ENCODE measurements at places on chromosomes 1 and 21. TPM values are rescaled to one million over a fixed set of nuclear protein-coding genes. Genes with fewer than 3 reads are reported as not detected.

DNA sequence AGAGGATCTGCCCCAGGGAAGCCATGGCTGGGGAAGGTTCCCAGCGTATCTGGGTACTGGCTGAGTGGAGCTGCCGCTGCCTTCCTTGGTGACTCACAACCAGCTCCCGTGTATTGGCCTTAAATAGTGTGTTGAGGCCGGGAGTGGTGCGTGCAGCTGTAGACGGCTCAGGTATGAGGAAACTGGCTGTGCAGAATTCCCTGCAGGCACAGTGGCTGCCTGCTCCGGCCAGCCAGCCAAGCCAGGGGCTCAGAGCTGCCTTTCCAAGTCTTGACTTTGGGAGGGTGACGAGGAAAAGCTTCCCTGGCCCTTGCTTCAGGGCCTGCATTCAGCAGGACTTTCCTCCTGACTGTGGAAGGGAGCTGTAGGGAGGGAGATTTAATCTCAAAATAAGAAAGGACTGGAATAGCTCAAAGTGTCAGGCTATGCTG, at the start of gene VTCN1:
Gene VTCN1, minus strand, starts transcription at position 97 of the 431 bp plus-strand sequence. Its CDS starts 72 bp downstream, at position 25.
- peak; percentile 26 for DNase-seq

GRCh38 chr21:37878946-37879660, 37.2 kb downstream of the KCNJ6 start:
- DNase-seq = peak; percentile 82

GRCh38 chr1:228434689-228435088, 18.0 kb upstream of the TRIM17 start:
- no peak for DNase-seq

DNA sequence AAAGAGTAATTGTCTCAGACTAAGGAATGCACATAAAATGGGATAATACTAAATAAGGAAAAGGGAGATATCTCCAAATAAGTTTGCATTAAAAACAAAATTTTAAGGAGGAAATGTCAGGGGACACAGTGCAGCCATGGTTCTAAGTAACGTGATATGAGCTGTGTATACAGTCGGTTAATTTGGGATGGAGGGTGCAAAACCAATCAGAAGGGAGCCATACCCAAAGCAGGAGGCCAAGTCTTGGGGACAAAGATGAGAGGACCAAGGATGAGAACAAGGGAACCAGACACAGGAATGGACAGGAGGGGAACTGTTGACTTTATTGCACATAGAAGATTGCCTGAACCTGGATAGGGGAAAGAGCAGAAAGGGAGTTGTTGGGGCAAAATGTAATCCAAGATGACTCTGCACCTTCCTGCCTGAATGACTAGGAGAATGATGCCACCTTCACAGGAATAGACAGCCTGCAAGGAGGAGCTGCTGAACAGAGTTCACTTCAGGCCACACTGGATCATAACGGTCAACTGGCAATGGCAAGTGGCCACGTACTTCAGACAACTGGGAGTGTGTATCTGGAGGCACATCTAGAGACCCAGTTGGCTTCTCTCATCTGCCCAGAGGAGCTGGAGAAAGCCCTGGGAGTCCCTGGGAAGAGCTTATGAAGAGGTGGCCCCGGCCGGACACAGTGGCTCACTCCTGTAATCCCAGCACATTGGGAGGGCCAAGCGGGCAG, 22.0 kb upstream of the BOLA1 start:
- DNase-seq = no peak

DNA sequence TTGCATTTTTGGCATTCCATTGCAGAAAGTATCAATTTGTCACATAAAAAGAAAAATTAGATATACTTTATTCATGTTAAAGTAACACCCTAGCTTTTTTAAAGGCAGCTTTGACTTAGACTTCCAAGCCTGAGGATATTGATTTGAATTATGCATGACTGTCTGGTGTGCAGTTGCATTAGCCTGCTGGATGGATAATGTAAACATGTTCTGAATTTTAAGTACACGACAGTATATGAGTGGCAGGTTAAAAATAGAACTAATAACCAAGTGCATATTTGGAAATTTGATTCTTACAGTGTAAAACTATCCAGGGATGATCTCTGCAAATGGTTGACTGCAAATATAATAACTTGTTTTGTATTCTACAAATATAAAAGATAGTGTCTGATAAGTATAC, 124.0 kb downstream of the SYT14 start:
- DNase-seq = no peak

- DNase-seq = no peak
These were observed 9.5 kb downstream of the SLC45A3 start for GRCh38 chr1:205670611-205671430.

GRCh38 chr1:236639686-236640085, 35.4 kb upstream of the HEATR1 start:
- no peak for DNase-seq

DNA sequence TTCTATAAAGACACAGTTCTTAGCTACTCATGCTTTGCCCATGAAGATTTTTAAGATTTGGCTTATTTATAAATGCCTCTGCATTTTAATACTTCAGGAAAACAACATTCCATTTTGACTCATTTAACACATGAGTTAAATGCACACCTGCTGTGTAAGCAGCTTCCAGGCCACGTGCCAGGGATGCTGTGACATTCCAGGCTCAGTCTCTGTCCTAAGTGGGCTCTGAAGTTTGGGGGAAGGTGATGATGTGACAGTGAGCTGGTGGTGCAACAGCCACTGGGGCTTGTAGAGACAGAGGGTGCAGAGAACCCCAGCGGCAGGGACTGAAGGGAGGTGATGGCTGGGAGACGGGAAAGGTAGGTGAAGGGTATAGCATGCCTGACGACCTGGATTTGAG, 40.7 kb downstream of the HHAT start:
- DNase-seq = no peak

GRCh38 chr1:48026701-48027532, 29.7 kb upstream of the TRABD2B start:
- DNase-seq = peak; percentile 31

DNA sequence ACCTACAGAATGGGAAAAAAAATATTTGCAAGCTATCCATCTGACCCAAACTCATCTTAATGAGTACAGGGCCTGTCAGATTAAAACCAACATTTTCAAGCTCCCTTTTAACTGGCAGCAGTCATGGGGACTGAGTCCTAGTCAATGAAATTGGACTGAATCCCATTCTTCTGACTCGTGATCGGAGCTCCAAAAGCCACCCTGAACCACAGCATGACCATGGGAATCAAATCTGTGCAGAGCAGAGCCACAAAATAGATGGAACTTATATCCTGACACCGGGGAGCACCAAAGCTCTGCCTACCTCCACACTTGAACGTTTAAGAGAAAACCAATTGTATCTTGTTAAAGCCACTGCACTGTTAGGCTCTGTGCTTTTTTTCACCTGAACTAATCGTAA, 5.0 kb upstream of the RWDD3 start:
- no peak for DNase-seq

DNA sequence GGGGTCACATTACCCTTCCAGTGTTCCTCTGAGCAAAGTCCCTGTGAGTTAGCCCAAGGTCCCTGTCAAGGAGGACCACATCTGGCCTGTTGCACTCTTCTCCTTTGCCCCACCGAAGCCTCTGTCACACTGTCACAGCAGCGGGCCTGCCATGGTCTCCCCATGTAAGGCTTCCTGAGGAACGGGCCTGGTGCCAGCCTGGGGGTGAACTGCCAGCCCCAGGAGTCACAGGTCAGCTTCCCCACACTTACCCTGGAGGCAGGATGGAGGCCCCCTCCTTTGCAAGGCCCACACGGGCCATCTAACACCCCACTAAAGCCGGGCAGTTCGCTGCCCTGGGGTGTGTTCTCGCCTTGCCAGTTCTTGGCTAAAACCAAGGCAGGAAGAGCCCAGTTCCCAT, 14.1 kb downstream of the TNFRSF1B start:
- DNase-seq = no peak

DNA sequence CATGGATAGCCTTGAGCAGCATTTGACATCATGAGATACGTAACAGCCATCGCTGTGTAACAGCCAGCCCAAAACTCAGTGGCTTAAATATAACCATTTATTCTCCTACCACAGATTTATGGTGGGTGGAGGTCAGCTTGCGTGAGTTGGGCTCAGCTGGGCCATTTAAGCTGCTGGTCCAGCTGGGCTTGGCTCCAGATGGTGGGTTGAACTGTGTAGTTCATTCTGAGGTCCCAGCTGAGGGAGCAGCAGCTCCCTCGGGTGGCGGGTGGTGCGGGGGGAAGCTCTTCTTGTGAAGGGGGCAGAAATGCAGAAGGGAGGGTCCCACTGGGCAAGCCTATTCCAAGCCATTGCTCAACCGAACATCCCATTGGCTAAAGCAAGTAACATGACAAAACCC, 75.9 kb downstream of the IGSF21 start:
- DNase-seq = no peak

DNA sequence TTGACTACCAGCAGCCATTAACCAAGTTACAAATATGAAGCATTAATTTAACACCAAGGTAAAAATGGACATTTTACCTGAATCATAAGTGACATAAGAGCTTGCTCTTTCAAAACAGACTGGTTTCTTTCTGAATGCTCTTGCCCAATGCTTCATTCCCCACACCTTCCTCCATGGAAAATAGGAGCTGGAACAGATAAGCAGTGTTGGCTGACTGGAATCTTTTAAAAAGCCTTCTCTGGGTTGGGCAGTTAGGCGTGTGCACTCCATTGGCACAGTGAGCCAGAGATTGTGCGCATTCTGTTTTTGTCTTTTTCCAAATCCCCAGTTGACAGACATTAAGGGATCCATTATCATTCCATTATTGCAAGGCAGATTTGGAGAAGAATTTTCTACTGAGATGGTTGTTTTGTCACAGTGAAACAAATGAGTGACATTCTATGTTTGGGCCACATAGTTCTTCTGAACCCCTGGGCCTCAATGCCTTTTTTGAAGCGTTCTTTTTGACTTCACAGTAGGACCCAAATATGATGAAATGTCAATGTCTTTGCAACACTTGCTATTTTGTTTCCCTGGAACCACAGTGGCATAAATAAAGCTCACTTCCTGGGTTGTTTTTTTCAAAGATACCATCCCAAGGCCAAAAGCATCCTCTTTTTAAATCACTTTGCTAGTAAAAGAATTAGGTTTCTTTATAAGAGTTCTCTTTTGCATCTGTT, 32.3 kb downstream of the LRRC8B start:
- DNase-seq = no peak

- no peak for DNase-seq
These were observed 414.1 kb upstream of the ESRRG start for GRCh38 chr1:217137210-217137881.

GRCh38 chr1:70997793-70998192, 49.8 kb downstream of the PTGER3 start:
- no peak for DNase-seq

- DNase-seq = peak; percentile 57
These were observed 134.6 kb upstream of the ARHGEF16 start for GRCh38 chr1:3319874-3320245.

GRCh38 chr1:87669674-87670073, 341.0 kb downstream of the LMO4 start:
- no peak for DNase-seq

- no peak for DNase-seq
These were observed 204.8 kb downstream of the KCNK2 start for GRCh38 chr1:215287362-215287761.

GRCh38 chr1:78007677-78008341, 3.1 kb downstream of the DNAJB4 start:
- DNase-seq = no peak

DNA sequence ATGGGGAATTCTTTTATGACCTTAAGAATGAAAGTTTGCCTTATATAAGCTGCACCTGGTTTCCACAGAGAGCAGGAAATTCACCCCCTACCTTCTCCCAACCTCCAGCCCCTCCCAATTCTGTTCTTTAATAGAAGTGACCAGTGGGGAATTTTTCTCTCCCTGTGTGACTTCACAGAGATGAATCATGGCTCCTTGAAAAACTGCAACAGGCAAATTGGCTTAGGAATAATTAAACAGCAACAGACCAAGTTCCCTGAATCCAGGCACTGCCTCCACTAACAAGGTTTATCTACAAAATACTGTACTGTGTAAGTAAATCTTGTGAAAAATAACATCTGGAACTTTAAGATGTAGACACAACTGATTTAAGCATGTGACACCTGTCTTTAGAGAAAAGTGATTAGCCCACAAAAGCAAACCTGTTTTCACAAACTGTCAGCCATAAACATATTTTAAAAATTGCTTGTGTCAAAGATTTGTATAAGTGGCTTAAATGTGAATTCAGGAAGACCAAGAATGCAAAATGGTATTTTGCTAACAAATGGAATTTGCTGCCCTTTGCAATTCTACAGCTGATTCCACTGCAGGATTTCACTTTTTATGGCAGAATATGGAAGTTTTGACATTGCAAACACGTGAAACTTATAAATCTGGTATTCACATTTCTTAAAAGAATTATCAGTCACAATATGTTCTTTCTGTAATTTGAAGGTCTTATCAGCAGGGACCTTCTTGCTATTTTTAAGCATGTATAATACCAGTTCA, 54.0 kb downstream of the ALG14 start:
- DNase-seq = peak; percentile 61

DNA sequence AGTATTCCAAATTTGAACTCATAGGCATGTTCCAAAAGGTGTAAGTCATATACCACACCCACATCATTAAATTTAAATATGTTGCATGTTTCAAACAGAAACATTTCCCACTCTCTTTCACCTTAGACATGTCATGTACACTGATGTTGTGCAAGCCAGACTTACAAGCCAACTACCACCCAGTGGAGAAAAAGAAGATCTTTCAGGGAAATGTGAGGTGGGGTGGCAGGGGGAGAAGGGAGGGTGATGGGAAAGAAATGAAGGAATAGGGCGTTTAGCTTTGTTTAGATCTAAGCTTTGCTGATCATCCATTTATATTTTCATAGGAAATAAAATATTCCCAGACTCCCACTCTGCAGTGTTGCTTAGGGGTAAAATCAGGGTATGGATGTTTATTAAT, 1.6 kb downstream of the NEGR1 start:
- peak; percentile 6 for DNase-seq

- DNase-seq = peak; percentile 80
These were observed 27.2 kb upstream of the TDRD10 start for GRCh38 chr1:154474802-154475201.

GRCh38 chr1:112735752-112736151, 20.6 kb upstream of the PPM1J start:
- DNase-seq = peak; percentile 94

LCE6A gene
- not detected for total RNA-seq

FCAMR gene
- total RNA-seq = not detected

TCHHL1 gene
- not detected for total RNA-seq

HES5 gene
- not detected for total RNA-seq

EVI5 gene
- 4.7 TPM for total RNA-seq

KLF17 gene
- total RNA-seq = 0.74 TPM

FAM3B gene
- 0.10 TPM for total RNA-seq

SLC6A9 gene
- total RNA-seq = 4.1 TPM

All from HT1080 (cell line).